ENCODE measurements at places on chromosomes 6 and 20.

DNA sequence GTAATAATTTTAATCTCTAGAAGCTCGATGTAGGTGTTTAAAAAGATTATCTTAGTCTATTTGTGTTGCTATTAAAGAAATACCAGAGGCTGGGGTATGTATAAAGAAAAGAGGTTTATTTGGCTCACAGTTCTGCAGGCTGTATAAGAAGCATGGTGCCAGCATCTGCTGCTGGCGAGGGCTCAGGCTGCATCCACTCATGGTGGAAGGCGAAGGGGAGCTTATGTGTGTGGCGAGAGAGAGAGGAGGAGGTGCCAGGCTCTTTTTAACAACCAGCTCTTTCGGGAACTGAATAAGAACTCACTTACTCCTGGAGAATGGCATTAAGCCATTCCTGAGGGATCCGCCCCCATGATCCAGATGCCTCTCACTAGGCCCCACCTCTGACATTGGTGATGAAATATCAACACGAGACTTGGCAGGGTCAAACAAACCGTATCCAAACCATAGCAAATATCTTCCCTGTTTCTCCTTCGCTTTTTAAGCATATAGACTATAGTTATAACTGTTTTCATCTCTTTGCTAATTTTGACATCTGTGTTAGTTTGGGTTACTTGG is 24.5 kb downstream of the CHMP4B start:
- DNase-seq: no peak

DNA sequence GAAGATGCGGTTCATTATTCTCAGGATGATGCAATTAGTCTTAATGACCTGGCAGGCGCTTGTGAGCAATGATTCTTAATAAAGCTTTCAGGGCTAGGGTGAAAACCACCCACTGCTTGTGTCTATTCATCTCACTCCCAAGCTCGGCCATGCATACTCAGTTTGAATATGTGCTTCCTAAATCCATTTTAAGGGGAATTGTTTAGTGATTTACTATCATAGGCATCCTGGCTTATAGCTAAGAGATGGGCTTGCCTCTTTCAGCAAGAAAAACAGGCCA is 141.1 kb upstream of the SLC24A3 start:
- DNase-seq: no peak

GRCh38 chr6:1872649-1873131 is 263.0 kb downstream of the FOXC1 start:
- no peak for DNase-seq

GRCh38 chr6:122730775-122731386 is 48.6 kb upstream of the FABP7 start:
- DNase-seq: no peak

DNA sequence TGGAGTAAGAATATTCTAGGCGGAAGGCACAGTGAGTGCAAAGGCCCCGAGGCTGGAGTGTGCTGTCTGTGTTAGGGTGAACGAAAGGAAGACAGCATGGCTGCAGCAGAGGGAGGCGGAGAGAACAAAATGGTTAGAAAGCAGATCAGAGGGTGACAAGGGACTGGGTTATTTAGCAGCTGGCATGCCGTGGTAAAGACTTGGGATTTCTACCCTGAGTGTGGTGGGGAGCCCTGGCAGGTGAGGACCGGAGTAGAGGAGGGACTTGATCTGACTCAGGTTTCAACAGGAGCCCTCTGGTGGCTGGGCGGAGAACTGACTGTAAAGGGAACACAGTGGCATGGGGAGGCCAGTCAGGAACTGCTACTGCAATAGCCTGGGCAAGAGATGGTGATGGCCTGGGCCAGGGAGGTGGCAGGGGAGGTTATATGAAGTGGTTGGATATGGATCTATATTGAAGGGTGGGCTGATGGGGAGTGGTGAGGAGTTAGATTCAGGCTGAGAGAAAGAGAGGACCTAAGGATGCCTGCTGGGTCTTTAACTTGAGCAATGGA is 38.0 kb downstream of the PIM1 start:
- peak; percentile 41 for DNase-seq

DNA sequence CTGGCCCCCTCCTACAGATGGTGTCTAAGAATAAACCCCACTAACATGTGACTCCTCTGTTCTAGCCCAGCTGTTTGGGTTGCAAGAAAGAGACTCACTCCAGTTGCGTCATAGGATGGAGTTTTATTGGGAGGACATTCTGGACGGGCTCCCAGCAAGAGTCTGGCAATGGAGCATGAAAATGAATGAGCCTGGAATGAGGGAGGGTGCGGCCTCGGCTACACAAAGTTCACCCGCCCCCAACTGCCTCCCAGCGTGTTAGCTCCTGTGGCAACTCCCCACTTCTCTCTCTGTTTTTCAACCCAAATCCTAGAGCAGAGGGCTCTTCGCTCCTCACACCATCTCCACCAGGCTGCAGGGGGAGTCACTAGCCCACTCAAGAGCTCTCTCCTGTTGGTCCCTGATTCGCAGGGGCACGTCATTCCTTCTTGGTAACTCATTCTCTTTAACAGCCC is 5.1 kb upstream of the ADAM33 start:
- DNase-seq: no peak

DNA sequence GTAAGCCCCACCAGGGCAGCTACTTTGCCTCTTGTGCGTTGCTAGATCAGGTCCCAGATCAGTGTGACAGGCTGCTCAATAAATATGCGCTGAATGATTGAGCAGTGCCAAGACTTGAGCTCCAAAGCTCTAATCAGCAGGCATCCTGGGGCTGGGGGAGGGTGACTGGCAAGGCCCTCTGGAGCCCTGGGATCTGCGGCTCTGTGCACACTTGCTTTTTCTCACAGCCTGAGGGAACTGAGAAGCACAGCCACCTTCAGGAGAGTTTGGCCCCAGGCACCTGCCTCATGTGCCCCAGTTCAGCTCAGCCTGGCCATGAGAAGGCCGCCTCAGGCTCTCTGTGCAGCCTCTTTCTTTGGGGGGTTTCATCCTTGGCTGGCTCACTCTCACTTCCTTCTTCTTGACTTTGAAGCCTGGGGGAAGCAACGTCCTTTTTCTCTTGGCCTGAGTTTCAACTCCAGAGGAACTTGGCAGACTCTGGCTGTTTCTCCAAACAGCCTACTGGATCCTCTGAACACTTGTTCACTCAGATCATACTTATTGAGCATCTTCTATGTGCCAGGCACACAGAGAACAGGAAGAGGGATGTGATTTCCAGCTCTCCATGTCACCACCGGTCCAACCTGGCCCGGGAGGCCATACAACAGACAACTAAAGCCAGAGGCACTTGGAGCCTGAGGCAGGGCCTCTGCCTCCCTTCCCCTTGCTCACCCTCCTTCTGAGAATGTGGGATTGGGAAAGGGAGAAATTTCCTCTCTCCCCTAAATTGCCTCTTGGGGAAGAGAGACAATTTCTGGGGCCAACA is 114.0 kb downstream of the VEGFA start:
- DNase-seq: no peak

GRCh38 chr6:151063352-151063751 is 176.4 kb upstream of the AKAP12 start:
- no peak for DNase-seq

- no peak for DNase-seq
Observed at GRCh38 chr6:38853236-38853635, 138.1 kb downstream of the DNAH8 start.

- DNase-seq: no peak
Observed at GRCh38 chr6:122268394-122268793, 131.1 kb upstream of the HSF2 start.

GRCh38 chr6:1242446-1242845 is 69.5 kb upstream of the FOXQ1 start:
- no peak for DNase-seq

DNA sequence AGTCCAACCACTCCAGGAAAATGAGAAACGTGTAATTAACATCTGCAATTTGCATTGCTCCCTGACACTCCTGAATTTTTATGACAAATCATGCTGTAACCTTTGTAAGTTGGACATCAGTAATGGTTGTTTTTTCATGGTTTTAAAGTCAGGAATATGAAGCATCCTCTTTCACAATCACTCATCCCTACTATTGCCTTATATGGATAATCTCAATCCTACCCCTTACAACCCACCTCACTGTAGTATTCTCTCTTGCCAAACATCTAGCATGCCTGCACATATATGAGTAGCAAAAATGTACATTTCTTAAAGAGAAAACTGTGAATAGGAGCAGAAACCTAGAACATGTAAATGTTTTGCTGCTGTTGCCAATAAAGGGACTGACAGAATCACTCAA is 729.5 kb downstream of the KIF16B start:
- no peak for DNase-seq

GRCh38 chr6:32267035-32267434 is 43.2 kb upstream of the NOTCH4 start:
- no peak for DNase-seq
